ENCODE measurements at places on chromosomes 4 and X.

DNA sequence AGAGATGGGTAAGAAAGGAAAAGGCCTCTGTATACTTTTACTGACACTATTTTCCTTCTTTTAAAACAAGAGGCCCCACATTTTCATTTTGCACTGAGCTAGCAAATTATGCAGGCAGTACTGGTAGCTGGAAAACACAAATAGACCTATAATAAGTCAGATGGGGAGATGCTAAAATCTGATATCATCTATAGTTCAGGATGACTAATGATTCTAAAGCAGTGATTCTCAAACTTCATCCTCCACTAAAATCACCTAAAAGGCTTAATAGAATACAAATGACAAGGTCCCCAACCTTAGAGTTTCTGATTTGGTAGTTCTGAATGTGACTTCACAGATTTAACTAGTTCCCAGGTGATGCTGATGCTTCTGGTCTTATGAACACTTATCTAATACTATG, 247.3 kb upstream of the DIPK2B start:
- DNase-seq: no peak

GRCh38 chr4:82681754-82682153, 116.8 kb downstream of the SCD5 start:
- DNase-seq: no peak

GRCh38 chr4:75717408-75717807, 7.0 kb upstream of the USO1 start:
- DNase-seq: no peak

- DNase-seq: no peak
Measured at GRCh38 chr4:23878246-23878891, 11.5 kb downstream of the PPARGC1A start.

- no peak for DNase-seq
Measured at GRCh38 chr4:148015058-148015457, 283.2 kb downstream of the ARHGAP10 start.

- no peak for DNase-seq
Measured at GRCh38 chr4:101954975-101955678, 164.6 kb downstream of the BANK1 start.

GRCh38 chr4:55297346-55297745, 48.7 kb upstream of the SRD5A3 start:
- DNase-seq: no peak

DNA sequence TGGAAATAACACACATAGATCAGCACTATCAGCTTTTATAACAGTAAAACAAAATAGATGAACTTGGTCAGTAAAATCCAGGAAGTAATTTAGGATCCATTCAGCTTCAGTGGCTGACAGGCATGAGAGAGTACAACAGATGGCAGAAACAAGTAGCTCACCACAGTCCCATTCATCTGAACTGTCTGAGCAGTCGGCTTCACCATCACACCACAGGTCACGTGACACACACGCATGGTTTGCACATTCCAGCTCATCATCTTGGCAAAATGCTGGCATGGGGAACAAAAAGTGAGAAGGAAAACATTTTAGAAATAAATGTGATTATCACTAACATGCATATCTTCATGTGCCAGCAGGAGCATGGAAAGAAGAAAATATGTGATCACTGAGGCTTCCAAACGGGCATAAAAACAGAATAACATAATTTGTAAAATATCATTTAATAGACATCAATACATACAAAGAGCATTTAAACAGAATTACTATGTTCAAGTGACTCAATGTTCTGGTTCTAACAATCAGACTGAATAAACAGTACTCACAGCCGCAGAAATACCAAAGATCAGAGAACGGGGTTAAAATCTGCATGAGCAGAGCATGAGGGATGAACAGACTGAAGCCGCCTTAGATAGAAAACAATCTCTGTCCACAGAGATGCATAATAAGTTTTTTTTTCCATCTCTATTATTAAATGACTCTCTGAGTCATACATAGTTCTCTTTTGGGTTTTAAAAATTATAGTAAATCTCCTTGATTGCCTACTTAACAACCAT, 158.1 kb downstream of the ATP10D start:
- DNase-seq: no peak

- DNase-seq: no peak
Measured at GRCh38 chr4:155402941-155403340, 26.2 kb upstream of the MAP9 start.

- DNase-seq: no peak
Measured at GRCh38 chrX:112766774-112767173, 73.9 kb downstream of the AMOT start.

- no peak for DNase-seq
Measured at GRCh38 chr4:52752936-52753335, 1.7 kb upstream of the ERVMER34-1 start.

DNA sequence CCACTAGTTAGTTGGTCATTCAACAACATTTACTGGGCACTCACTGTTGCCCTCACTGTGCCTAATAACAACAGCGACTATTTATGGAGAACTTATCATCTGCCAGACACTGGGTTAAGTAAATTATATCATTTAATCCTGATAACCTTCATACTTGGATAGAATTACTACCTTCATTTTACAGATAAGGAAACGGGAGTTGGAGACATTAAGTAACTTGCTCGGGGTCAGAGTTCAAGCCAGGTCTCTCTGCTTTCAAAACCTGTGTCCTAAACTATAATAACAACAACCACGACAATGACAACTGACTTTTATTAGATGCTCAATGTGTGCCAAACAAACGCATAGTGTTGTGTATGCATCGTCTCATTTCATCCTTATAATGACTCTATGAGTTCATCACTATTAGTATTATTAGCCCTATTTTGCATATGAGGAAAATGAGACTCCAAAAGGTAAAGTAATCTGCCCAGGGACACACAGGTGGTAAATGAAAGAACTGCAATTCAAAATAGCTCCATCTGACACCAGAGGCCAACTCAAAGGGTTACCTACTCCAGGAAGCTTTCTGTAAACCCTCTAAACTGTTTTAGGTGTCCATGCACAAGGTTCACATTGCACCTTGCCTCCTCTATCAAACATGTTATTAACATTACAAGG, 98.4 kb upstream of the ACSL4 start:
- no peak for DNase-seq

GRCh38 chrX:149456476-149457245, 48.4 kb downstream of the IDS start:
- DNase-seq: no peak

Data from activated T-helper 1 cell treated with anti-CD3 and anti-CD28 coated beads, Interleukin-2, amount 50 U/mL, for 16 hours (primary cell).